ENCODE measurements at places on chromosomes 6 and 20.

DNA sequence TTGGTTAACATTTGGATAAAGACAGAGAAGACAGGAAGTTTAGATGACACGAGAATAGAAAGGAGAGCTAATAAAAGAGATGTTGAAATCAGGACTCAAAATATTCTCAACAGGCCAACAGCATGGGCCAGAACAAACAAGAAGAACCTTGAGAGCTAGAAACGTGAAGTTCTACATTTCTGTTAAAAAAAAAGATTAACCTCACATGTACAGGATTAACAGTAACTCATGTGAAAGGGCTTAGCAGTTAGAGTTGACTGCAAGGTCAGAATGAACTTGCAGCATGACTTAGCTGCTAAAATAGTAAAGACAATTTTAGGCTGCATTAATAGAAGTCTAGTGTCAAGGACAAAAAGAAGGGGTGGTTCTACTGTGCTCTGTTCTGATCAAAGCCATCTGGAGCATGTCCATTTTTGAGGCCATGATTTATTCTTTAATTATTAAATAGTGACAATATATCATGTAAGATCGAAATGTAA lies 331.1 kb upstream of the HSF2 start:
- no peak for DNase-seq

DNA sequence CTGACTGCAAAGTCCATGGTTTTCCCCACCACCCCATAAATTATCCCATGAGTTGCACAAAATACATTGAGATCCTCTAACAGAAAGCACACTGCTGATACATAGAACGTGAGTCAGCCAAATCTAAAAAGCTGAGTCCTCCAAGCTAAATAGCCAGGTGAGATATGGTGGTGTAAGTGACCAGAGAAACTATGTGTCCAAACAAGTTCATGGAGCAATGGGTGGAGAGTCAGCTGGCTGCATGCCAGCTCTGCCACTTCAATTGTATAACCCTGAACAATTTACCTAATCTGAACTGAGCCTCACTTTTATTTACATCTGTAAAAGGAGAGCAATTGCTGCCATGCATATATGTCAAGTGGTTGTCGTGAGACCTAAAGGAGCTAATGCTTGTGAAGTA lies 9.7 kb downstream of the SNAP25 start:
- no peak for DNase-seq

DNA sequence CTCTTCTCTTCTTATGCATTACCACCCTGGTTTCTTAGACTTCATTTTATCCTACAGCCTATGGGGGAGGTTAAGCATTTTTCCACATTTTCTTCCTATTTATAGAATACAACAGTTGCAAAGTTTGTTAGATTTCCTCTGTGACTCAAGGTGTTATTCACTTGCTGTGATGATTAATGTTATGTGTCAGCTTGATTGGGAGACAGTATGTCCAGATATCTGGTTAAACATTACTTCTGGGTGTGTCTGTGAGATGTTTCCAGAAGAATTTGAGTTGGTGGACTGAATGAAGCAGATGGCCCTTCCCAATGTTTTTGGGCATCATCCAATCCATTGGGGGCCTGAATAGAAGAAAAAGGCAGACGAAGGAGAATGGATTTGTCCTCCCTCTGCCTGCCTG lies 131.3 kb downstream of the C6orf118 start:
- DNase-seq = no peak

GRCh38 chr6:108341372-108341771 lies 46.5 kb downstream of the AFG1L start:
- DNase-seq = no peak

DNA sequence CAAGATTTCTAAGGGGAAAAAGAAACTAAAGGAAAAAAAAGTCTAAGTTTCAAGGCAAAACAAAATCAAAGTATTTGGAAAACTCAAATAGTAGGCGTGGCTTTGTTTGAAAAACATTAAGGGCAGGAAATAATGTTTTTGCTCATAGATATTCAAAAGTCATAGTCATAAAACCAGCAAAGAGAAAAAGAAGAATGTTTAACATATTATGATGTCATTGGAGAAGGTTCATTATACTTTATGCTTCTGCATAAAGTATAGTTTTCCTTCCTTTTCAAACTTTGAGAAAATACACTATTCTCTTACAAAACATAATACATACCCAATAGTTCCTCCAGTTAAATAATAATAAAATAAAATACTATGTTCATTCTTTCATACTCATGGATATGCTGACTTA lies 13.7 kb downstream of the USP49 start:
- DNase-seq = no peak

DNA sequence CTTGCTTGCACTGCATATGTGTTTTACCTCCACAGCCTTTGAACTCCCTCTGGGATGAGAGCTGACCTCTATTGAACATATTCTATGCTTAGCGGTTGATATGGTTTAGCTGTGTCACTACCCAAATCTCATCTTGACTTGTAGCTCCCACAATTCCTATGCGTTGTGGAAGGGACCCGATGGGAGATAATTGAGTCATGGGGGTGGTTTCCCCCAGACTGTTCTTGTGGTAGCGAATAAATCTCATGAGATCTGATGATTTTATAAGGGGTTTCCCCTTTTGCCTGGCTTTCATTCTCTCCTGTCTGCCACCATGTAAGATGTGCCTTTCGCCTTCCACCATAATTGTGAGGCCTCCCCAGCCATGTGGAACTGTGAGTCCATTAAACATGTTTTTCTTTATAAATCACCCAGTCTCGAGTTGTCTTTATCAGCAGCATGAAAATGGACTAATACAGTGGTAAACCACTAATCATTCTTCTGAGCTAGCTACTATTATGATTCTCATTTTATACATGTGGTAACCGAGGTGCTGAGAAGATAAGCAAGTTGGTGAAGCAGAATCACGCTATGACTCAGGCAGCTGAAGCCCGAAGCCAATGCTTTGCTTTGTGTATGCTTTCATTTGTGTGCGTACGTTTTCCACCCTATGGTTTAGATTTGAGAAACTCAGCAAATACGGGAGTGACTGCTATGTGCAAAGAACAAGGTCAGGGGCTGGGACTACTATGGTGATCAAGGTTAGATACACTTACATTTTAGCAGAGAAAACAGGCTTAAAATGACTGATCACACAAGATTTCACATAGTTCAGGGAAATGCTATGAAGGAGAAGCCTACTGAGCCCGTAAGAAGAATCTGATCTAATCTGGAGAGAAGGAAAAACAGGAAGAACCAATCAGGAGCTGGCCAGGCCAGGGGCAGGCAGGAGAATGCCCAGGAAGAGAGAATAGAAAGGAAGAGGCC lies 363.5 kb downstream of the ESR1 start:
- no peak for DNase-seq

- no peak for DNase-seq
Measured at GRCh38 chr6:117417851-117418250, 7.9 kb downstream of the ROS1 start.

DNA sequence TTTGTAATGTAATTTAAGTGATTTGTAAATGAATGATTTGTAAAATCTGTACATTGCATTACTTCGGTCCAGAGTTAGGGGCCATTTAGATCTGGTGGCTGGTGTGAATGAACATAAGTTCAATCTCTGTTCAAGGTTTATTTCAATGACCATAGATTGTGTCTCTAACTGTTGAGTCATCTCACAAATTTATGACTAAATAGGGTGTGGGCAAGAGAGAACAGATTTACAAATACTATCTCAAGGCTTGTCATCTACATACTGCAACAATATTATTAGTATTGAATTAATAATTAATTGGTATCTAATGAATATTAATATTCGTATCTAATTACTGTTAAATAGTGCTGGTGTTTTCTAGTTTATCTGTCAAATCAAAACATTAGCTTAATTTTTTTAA lies 115.3 kb upstream of the EDN1 start:
- no peak for DNase-seq

GRCh38 chr6:122381494-122382265 lies 17.8 kb upstream of the HSF2 start:
- DNase-seq = peak; percentile 41

- DNase-seq = no peak
Measured at GRCh38 chr6:158561321-158561884, 1.5 kb downstream of the TMEM181 start.

DNA sequence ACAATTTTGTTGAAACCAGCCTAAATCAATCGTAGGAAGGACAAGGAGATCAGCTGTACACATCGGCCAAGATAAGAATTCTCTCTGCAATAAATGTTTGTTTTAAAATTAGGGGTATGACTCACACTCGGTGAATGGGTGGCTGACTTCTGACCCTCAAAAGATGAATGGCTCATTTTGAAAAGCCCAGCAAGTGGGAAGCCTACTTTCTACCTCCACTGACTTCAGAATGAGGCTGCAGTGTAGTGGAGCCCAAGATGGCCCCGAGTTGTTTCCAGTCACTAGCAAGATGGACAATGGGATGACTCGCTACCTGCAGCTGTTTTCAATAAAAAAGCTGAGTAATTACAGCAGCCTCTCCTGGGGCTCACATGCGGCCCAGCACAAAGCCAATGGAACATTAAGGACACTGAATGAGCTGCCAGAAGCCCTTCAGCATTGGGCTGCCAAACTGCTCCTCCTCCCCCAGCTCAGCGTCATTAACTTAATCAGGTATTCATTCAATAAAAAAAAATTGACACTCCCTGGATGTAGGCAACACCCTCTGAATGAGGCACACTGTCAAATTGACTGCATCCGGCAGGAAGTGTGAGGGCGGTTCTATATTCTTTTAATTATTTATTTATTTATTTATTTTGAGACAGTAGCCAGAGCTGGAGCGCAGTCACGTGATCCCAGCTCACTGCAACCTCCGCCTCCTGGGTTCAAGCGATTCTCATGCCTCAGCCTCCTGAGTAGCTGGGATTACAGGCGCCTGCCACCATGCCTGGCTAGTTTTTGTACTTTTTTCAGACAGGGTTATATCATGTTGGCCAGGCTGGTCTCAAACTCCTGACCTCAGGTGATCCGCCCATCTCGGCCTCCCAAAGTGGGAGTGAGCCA lies 107.3 kb downstream of the GMPR start:
- DNase-seq = no peak

GRCh38 chr6:45426251-45426650 lies 48.5 kb upstream of the SUPT3H start:
- no peak for DNase-seq

- DNase-seq = no peak
Measured at GRCh38 chr6:31877125-31877650, 1.6 kb downstream of the SLC44A4 start.

- DNase-seq = no peak
Measured at GRCh38 chr6:116136373-116136772, 10.4 kb upstream of the COL10A1 start.

GRCh38 chr6:31004794-31005193 lies 5.5 kb upstream of the MUC22 start:
- no peak for DNase-seq

DNA sequence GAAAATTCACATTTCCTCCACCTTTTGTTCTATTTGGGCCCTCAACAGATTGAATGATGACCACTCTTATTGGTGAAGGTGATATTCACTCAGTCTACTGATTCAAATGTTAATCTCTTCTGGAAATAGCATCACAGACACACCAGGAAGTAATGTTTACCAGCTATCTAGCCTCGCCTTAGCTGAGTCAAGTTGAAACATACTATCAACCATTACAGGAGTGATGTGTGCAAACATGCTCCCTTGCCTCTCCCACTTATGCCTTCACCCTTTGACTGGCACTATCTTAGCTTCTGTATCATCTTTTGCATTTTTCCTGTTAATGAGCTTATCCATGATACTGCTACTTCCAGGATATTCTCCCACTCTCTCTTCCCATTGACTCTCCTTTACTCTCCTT lies 191.9 kb downstream of the CENPW start:
- DNase-seq = no peak

GRCh38 chr6:43246301-43247113 lies 3.2 kb downstream of the TTBK1 start:
- DNase-seq = peak; percentile 92

Data from retina (tissue), 1 donor.